ENCODE measurements at places on chromosomes 4 and X. TPM values are rescaled to one million over a fixed set of nuclear protein-coding genes. Genes with fewer than 3 reads are reported as not detected.

The NLGN3 gene
- 1.9 TPM for total RNA-seq

The IQCM gene
- not detected for total RNA-seq

The STBD1 gene
- total RNA-seq: 30.9 TPM

The NALF2 gene
- 0.31 TPM for total RNA-seq

DNA sequence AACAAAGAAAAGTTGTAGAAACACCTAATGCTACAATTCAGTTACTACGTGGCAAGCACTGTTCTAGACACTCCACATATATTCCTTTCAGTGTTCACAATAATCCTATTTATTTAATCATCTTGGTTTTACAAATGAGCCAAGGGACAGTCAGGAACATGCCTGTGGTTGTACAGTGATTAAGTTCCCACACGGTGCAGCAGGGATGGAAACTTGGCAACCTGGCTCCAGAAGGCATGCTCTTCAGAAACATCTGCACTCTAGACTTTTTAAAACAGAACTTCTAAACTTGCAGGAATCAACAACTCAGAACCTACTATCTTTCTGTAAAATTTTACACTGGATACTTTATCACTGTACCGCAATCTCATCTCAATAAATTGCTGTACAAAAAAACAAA lies 32.1 kb downstream of the TAPT1 start:
- H3K27ac ChIP-seq: no peak overlapping the region
- peaks cover 17% of the 10 kb centered on the region for H3K36me3 ChIP-seq
- peak; percentile 77 for DNase-seq
- H3K4me1 ChIP-seq: no peaks in the 10 kb centered on the region

DNA sequence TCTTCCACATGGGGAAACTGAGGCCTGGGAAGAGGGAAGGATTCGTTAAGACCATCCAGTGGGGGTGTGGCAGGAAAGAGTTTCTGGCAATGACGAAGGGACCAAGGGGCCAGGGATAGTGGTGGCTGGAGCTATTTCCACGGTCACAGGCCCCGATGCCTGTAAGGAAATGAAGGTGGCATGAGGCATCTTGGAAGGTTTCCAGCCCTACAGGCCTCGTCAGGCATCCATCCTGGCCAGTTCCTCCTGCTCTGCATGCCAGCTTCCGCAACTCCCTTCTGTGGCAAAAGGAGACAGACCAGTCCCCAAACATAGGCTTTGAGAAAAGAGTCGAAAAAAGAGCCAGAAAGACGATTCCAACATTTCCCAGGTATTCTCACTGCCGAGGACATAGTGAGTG lies 9.2 kb upstream of the C4orf50 start:
- DNase-seq: no peak
- peaks cover 8% of the 10 kb centered on the region for H3K4me1 ChIP-seq
- H3K27me3 ChIP-seq: peaks cover 2% of the 10 kb centered on the region
- H3K27ac ChIP-seq: no peak overlapping the region
- no peaks in the 10 kb centered on the region for H3K36me3 ChIP-seq

DNA sequence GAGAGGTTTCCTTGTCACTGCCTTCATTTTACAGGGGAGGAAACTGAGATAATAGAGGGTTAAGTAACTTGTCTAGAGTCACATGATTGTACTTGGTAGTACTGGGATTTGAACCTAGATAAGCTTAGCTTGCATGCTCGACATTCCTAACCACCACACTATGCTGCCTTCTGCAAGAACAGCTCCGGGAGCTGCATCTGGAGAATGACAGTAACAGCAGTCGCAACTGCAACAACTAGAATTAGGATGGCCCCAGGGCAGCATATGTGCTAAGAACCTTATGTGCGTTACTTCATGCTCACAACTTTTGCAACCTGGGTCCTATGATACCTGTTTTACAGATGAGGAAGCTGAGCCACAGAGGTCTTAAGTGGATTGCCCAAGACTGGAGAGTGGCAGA lies 89.5 kb upstream of the LCORL start:
- no peak overlapping the region for H3K4me3 ChIP-seq
- DNase-seq: no peak
- no peaks in the 10 kb centered on the region for H3K4me1 ChIP-seq
- H3K36me3 ChIP-seq: no peaks in the 10 kb centered on the region

- peaks cover 10% of the 10 kb centered on the region for H3K36me3 ChIP-seq
- H3K27ac ChIP-seq: no peak overlapping the region
- DNase-seq: no peak
These were observed 12.1 kb upstream of the ING2 start for GRCh38 chr4:183492791-183493222.

DNA sequence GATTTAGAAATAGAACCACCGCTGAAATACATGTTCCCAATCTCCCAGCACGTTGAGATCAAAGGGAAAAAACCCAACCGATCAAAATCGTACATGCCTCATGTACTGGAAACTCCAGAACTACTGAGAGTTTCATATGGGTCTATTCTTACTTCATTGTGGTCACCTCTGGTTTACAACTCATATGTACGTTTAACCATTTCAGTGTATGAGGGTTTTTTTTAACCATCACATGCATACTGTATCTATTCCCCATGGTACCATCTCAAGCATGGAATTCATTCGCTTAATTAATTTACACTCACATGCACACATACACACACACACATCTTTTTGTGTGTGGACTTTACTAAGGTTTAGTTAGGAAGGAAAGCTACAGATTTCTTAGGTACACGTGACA lies 46.0 kb upstream of the CLNK start:
- no peaks in the 10 kb centered on the region for H3K36me3 ChIP-seq
- no peak overlapping the region for H3K4me3 ChIP-seq
- no peaks in the 10 kb centered on the region for H3K27me3 ChIP-seq
- H3K27ac ChIP-seq: no peak overlapping the region

DNA sequence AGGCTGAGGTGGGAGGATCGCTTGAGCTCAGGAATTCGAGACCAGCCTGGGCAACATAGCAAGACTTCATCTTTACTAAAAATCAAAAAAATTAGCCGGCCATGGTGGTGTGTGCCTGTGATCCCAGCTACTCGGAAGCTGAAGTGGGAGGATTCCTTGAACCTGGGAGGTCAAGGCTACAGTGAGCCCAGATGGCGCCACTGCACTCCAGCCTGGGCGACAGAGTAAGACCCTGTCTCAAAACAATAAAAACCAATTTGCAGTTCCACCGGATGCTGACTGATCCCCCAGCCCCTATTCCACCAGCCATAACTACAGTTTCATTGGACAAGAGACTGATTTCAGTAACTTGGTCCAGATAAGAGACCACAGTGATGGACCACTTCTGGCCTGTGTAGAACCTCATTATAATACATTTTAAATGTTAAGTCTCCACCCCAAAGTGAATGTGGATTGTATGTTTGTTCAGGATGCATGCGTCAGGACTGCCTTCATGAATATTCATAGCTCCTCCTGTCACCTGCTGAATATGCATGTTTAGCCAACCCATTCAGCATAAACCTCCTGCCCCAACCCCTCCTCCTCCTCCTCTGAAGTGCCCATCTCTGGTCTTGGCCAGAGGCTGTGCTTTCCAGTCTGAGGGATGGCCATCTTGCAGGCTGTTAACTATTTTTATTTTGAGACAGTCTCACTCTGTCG lies 2.3 kb upstream of the SLBP start:
- no peak for DNase-seq
- peaks cover 22% of the 10 kb centered on the region for H3K4me1 ChIP-seq
- H3K36me3 ChIP-seq: peaks cover 25% of the 10 kb centered on the region
- no peak overlapping the region for H3K27ac ChIP-seq
